T-cell (primary cell): ENCODE measurements at places on chromosomes 16 and 17.
A peak's percentile ranks its signal among the peaks of the same experiment; 100 is the strongest.

GRCh38 chr17:31114956-31115555, 20.3 kb downstream of the NF1 start:
- no peak for DNase-seq
- no peak overlapping the region for H3K27ac ChIP-seq
- no peaks in the 10 kb centered on the region for H3K36me3 ChIP-seq
- H3K4me1 ChIP-seq, result no peaks in the 10 kb centered on the region
- H3K27me3 ChIP-seq, result no peaks in the 10 kb centered on the region
- no peak overlapping the region for H3K4me3 ChIP-seq

GRCh38 chr17:72518753-72519597, 398.2 kb downstream of the SOX9 start:
- no peak overlapping the region for H3K4me3 ChIP-seq
- H3K4me1 ChIP-seq, result no peaks in the 10 kb centered on the region
- H3K36me3 ChIP-seq, result no peaks in the 10 kb centered on the region

- peak; percentile 39 for DNase-seq
- H3K4me1 ChIP-seq, result peaks cover 6% of the 10 kb centered on the region
- no peak overlapping the region for H3K27ac ChIP-seq
- H3K27me3 ChIP-seq, result no peaks in the 10 kb centered on the region
- H3K36me3 ChIP-seq, result no peaks in the 10 kb centered on the region
Measured at GRCh38 chr17:78497115-78497540, 80.1 kb downstream of the DNAH17 start.

GRCh38 chr17:78127888-78128550, 536 bp downstream of the TMC6 start:
- no peaks in the 10 kb centered on the region for H3K27me3 ChIP-seq
- peak overlapping the region; percentile 66 for H3K27ac ChIP-seq
- H3K4me1 ChIP-seq, result peaks cover 73% of the 10 kb centered on the region
- DNase-seq, result no peak
- H3K4me3 ChIP-seq, result peak overlapping the region; percentile 83

- peaks cover 13% of the 10 kb centered on the region for H3K4me1 ChIP-seq
- no peak overlapping the region for H3K4me3 ChIP-seq
- no peak overlapping the region for H3K27ac ChIP-seq
- H3K36me3 ChIP-seq, result no peaks in the 10 kb centered on the region
Measured at GRCh38 chr17:75454193-75454592, 2.2 kb upstream of the TMEM94 start.

DNA sequence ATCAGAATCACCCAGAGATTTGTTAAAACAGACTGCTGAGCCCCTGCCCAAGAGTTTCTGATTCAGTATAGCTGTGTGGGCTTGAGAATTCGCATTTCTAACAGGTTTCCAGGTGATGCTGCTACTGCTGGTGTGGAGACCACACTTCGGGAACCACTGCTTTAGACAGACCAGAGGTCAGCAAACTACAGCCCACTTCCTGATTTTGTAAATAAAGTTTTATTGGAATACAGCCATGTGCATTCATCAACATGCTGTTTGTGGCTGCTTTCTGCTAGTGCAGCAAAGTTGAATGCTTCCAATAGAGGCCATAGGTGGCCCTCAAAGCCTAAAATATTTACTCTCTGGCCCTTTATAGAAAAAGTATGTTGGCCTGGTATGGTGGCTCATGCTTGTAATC, 32.6 kb upstream of the CLEC19A start:
- H3K4me3 ChIP-seq, result no peak overlapping the region
- no peak overlapping the region for H3K27ac ChIP-seq
- peaks cover 5% of the 10 kb centered on the region for H3K27me3 ChIP-seq
- DNase-seq, result no peak
- no peaks in the 10 kb centered on the region for H3K4me1 ChIP-seq

DNA sequence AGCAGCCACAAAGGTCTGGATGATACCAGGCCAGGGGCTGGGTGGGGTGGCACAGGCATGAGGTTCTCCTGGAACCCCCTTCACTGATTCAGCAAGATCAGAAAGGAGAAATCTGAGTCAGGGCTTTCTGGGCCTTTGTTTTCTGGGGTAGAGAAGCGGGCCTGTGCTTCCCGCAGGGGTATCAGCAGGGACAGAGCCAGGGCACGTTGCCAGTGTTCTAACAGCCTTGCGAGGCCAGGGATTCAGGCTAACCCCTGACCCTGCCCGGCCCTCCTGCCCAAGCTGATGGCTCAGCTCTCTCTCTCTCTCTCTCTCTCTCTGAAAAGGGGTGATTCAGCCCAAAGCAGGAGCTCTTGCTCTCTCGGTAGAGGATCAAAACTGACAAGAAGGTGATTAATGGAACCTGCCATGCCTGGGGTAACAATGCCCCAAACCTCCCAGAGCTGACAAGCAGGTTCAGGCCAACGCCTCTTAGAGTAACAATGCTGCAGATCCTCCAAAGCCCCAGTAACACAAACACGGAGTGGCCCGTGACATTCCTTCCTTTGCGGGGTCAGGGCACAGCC, 2.0 kb upstream of the KRT13 start:
- H3K27me3 ChIP-seq, result no peaks in the 10 kb centered on the region
- H3K4me3 ChIP-seq, result no peak overlapping the region
- no peak for DNase-seq
- no peak overlapping the region for H3K27ac ChIP-seq

DNA sequence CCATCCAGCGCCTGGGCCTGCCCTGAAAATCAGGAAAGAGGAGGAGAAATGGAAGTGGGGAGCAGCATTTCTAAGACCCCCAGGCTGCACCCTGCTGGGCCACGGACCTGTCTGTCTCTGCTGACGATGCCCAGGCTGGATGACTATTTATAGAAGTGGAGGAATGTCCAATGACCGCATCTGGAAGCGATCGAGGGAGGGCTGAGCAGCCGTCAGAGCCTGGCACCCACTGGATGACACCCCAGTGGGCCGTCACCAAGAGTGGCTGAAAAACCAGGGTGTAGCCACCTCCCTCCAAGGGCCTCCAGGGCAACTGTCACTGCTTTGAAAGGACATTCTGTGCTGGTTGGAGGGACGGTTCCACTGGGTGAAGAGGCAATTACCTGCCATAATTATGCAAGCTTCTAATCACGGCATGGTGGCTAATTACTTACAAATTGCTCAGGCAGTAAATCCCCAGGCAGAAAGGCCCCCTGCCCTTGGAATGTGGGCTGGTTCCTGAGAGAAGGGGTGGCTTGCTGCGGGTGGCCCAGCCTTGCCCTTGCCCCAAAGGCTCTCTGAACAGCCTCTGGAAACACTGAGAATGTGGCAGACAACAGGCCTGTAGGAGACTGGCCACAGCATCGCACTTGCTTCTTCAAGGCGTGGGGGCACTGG, 332.1 kb downstream of the C16orf95 start:
- peaks cover 21% of the 10 kb centered on the region for H3K27me3 ChIP-seq
- DNase-seq, result no peak
- H3K36me3 ChIP-seq, result no peaks in the 10 kb centered on the region
- no peak overlapping the region for H3K4me3 ChIP-seq

DNA sequence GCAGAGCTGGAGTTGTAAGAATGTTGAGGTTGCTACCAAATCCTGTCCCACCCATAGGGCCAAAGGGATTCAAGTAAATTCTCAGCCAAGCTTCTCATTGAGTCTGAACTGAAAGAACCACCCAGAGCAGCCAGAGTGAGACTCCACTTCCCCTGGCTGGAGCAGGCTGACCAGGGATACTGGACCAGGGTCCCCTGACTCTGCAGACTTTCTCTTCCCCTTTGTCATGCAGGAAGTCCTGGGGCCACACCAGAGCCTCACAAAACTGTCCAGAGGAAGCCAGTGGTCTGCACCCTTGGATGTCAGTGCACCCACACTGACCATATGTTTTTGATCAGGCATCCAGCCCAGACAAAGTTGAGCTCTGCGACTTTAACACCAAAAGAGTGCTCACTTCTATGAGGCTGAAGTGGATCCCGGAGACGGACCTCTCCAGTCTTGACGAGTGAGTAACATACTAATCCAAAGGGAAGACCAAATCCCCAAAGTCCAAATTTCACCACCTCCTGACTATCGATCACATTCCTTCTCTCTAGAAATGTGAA, 4.1 kb downstream of the NXN start:
- no peak for DNase-seq
- H3K4me3 ChIP-seq, result no peak overlapping the region
- no peaks in the 10 kb centered on the region for H3K36me3 ChIP-seq
- H3K27ac ChIP-seq, result no peak overlapping the region
- H3K4me1 ChIP-seq, result no peaks in the 10 kb centered on the region

- no peak overlapping the region for H3K4me3 ChIP-seq
- no peak overlapping the region for H3K27ac ChIP-seq
- peaks cover 7% of the 10 kb centered on the region for H3K4me1 ChIP-seq
- H3K36me3 ChIP-seq, result no peaks in the 10 kb centered on the region
Measured at GRCh38 chr16:4200000-4200780, 41.7 kb downstream of the SRL start.

DNA sequence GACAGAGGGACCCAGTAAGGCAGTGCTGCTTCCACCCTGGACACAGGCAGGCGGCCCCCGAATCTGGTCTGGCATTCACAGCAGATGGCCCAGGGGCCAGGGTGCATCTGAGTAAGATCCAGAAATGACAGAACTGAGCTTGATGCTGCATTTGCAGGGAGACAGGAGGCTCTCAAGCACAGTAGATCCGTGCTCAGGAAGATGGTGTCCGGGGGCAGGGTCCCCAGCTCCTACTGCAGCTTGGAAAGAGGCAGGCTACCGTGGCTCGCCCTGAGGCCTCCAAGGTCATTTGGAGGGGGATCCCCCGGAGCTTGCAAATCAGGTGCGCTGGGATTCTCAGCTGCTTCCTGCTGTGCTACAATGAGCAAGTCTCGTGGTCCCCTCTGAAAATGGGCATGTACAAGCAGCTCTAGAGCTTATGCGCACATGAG, 2.2 kb downstream of the C16orf95 start:
- no peaks in the 10 kb centered on the region for H3K27me3 ChIP-seq
- no peak overlapping the region for H3K4me3 ChIP-seq
- DNase-seq, result no peak
- H3K36me3 ChIP-seq, result no peaks in the 10 kb centered on the region

- H3K4me1 ChIP-seq, result peaks cover 14% of the 10 kb centered on the region
- no peak overlapping the region for H3K4me3 ChIP-seq
- no peaks in the 10 kb centered on the region for H3K27me3 ChIP-seq
- H3K27ac ChIP-seq, result no peak overlapping the region
- H3K36me3 ChIP-seq, result peaks cover 14% of the 10 kb centered on the region
- no peak for DNase-seq
Measured at GRCh38 chr17:18191967-18192366, 8.3 kb downstream of the ALKBH5 start.

DNA sequence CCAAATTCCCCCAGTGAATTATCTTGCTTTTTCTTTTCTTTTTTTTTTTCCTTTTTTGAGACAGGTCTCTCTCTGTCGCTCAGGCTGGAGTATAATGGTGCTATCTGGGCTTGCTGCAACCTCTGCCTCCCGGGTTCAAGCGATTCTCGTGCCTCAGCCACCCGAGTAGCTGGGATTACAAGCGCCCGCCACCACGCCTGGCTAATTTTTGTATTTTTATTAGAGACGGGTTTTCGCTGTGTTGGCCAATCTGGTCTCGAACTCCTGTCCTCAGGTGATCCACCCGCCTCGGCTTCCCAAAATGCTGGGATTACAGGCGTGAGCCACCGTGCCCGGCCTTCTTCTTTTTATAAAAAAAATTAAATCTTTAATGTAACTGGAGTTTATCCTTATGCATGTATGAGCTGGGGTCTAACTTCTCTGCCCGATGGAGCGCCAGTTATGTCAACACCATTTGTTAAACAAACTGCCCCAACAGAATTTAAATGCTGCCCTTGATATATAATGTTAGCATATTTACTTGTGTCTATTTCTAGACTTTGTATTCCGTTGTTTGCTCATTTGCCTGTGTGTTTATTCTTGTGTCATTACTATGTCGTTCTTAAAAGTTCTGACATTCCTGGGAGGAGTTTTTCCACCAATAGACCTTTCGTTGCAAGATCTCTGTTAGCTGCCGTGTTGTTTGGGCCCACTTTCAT, 535 bp upstream of the AURKB start:
- no peaks in the 10 kb centered on the region for H3K36me3 ChIP-seq
- peak overlapping the region; percentile 78 for H3K4me3 ChIP-seq
- H3K27ac ChIP-seq, result peak overlapping the region; percentile 74
- no peak for DNase-seq
- peaks cover 17% of the 10 kb centered on the region for H3K4me1 ChIP-seq

DNA sequence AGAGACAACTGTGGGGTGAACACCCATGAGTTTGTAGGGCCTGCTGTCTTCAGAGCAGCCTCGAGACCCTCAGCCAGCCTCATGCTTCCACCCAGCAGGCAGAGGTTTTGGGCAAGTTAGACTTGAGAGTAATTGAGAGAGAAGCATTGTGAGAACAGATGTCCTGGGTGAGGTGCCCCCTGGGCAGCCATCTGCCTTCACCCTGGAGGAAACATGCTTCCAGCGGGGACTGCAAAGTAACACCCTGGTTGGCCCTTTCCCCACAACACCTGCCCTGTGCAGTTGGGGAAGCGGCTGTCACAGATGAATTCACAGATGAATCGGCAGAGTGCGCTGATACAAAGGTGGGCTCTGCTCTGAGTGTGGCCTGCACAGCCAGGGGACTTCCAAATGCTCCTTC, 23.4 kb downstream of the ATPAF2 start:
- H3K27ac ChIP-seq, result no peak overlapping the region
- H3K36me3 ChIP-seq, result peaks cover 13% of the 10 kb centered on the region

GRCh38 chr17:883586-883962, 96.0 kb downstream of the NXN start:
- H3K27ac ChIP-seq, result no peak overlapping the region
- H3K36me3 ChIP-seq, result no peaks in the 10 kb centered on the region
- H3K4me3 ChIP-seq, result no peak overlapping the region
